ENCODE measurements at places on chromosomes 6 and 20. TPM values are rescaled to one million over a fixed set of nuclear protein-coding genes. Genes with fewer than 3 reads are reported as not detected.

SRSF12 gene
- total RNA-seq: 1.6 TPM

DDX43 gene
- total RNA-seq: not detected

HLA-DMB gene
- 1.7 TPM for total RNA-seq

KCNQ2 gene
- total RNA-seq: 0.51 TPM

PPIL6 gene
- 2.9 TPM for total RNA-seq

CDSN gene
- not detected for total RNA-seq

SLC17A3 gene
- 1.1 TPM for total RNA-seq

NKX2-2 gene
- total RNA-seq: not detected

OPRL1 gene
- 1.0 TPM for total RNA-seq

MCCD1 gene
- total RNA-seq: not detected

ENPP1 gene
- 1.6 TPM for total RNA-seq

Measured in A549 treated with Hydrocortisone at 1 μM for 4 hours (cell line).